ENCODE measurements at places on chromosomes 16 and 17.
A peak's percentile ranks its signal among the peaks of the same experiment; 100 is the strongest.

GRCh38 chr16:20971401-20971800 lies 70.8 kb downstream of the LYRM1 start:
- DNase-seq: no peak

- DNase-seq: no peak
These were observed 4.9 kb downstream of the SOX9 start for GRCh38 chr17:72125742-72126141.

- no peak for DNase-seq
These were observed 22.6 kb upstream of the MPHOSPH6 start for GRCh38 chr16:82192665-82193064.

- no peak for DNase-seq
These were observed 550.0 kb downstream of the CDH13 start for GRCh38 chr16:83176802-83177201.

- DNase-seq: peak; percentile 89
These were observed 596 bp upstream of the PFN1 start for GRCh38 chr17:4948931-4949320.

GRCh38 chr17:72349491-72349995 lies 228.7 kb downstream of the SOX9 start:
- no peak for DNase-seq

DNA sequence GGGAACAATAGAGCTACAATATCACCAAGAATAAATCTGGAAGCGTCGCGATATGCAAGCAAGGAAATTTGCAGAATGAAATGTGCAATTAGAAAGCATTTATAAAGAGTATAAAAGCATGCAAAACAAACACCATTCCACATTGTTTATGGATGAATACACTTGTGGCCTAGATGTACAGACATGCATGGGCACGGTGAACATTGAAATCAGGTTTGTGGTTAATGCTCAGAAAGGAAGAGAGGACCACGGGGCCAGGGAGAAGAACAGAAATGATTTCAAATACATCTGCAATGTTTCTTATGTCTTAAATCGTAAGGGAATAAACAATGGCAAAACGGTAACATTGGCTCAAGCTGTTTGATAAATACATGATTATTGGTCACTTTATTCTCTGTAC lies 235.9 kb downstream of the FOXL1 start:
- no peak for DNase-seq

DNA sequence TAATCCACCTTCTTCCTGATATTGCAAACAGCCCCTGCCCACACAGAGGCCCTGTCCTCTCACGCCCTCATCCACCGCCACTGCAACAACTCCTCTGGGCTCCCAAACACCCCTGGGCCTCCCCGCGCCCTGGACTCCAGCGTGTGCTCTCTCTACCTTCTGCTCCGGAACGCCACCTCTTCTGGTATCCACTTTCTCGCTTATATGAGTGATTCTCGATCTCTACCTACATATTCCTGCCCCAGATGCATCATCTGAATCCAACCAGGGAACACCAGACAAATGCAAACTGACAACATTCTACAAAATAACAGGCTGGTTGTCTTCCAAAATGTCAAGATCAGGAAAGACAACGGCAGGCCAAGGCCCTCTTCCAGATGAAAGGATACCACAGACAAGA lies 19.0 kb downstream of the CAMKK1 start:
- DNase-seq: no peak

DNA sequence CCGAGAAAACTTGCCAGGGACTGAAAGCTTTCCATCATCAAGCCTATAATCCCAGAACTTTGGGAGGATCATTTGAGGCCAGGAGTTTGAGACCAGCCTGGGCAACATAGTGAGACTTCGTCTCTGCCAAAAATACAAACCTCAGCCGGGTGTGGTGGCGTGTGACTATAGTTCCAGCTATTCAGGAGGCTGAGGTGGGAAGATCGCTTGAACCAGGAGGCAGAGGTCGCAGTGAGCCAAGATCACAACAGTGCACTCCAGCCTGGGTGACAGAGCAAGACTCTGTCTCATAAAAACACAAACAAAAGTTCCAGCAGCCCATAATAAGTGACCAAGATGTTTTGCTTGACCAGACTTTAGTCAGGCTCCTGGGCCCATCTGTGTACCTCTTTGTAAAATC lies 1.9 kb downstream of the MEAK7 start:
- DNase-seq: no peak

DNA sequence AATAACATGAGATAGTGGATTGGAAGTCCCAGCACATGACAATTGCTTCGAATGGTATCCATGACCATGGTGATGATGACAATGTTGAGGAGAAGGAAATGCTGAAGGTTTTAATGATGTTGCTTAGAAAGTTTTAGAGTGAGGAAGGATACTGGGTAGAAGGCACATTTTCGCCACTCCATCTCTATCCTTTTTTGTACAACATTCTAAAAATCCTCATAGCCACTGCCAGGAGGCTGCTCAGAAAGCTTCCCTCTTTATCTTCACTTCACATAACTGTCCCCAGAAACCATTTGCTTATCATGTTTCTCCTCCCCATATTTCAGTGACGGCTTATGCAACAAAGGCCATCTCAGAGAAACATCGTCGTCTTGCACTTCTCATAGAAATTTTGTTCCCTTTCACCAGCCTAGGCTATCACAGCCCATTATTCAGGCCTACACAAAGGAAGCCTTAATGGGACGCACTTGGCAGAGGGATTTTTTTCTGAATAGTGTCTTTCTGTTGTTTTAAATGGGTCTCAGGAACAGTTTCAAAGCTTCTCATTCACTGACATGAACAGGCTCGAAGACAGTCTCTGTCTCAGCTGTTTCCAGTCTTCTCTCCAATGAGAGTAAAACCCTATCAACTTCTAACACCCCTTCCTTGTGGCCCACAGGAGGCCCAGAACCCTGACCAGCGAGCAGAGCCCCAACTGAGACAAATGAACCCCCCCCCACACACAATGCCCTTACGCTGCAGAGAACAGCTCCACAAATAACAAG lies 506.7 kb downstream of the HAPSTR1 start:
- DNase-seq: no peak

DNA sequence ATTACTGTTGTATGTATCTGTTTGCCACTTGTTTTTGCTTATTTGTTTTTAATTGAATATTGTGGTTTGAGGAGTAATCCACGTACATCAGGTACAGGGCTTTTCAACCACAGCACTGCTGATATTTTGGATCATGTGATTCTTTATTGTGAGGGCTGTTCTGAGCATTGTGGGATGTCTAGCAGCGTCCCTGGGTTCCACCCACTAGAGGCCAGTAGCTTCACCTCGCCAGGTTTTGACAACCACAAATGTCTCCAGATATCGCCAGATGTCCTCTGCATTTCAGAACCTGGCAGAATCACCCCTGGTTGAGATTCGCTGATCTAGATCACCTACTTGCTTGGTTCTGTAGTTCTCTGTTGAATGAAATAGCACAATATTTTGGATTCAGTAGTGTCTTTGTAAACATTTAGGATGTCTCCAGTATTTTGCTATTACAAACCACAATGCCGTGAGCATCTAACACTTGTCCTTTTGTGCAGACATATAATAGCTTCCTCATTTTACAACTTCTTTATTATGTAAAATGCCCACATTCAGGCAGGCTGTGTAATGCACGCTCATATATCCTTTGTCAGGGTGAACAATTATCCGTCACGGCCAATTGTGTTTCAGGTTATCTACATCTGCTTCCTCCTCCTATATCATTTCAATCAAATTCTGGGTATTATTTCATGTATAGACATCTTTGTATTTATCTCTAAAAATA lies 380.3 kb downstream of the SNX29 start:
- DNase-seq: peak; percentile 42

GRCh38 chr16:82987767-82988166 lies 361.0 kb downstream of the CDH13 start:
- no peak for DNase-seq
